ENCODE measurements at places on chromosomes 3 and 15.

GRCh38 chr3:46131884-46132450 is 76.1 kb downstream of the CCR1 start:
- no peak for DNase-seq

DNA sequence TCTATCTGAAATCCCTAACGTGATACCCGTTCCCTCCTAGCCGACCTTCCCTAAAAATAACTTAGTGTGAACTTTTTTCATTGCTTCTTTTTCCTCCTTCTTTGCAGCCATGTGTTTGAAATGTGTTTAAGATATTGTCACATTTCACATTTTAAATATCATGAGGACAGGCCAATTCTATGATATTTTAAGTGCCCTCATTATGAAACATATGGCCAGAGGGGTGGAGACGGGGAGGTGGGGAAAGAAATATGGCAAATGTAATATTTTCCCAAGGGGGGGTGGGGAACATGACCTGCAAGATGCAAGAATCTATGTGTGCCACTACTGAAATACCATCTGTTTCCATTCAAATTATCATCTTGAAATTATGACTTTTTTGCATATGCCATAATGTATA is 1039.2 kb downstream of the AGBL1 start:
- DNase-seq = no peak

GRCh38 chr3:132241776-132242514 is 75.3 kb upstream of the ACP3 start:
- no peak for DNase-seq

- DNase-seq = peak; percentile 8
Measured at GRCh38 chr3:69309814-69310213, 76.1 kb downstream of the FRMD4B start.

GRCh38 chr15:80160570-80161156 is 7.9 kb downstream of the FAH start:
- no peak for DNase-seq

DNA sequence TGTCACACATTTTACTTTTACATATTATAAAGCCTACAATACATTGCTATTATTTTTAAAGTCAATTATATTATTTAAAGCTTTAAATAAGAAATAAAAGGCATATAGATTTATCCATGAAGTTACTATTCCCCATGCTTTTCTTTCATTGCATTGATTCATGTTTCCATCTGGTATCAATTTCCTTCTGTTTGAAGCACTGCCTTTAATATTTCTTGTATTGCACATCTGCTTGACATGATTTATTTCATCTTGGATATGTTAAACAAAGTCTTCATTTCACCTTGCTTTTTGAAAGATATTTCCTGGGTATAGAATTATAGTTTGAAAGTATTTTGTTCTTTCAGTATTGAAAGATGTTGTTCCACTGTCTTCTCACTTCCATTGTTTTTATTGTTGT is 174.3 kb upstream of the MBNL1 start:
- no peak for DNase-seq

GRCh38 chr15:101445562-101446517 is 43.7 kb downstream of the PCSK6 start:
- DNase-seq = no peak

DNA sequence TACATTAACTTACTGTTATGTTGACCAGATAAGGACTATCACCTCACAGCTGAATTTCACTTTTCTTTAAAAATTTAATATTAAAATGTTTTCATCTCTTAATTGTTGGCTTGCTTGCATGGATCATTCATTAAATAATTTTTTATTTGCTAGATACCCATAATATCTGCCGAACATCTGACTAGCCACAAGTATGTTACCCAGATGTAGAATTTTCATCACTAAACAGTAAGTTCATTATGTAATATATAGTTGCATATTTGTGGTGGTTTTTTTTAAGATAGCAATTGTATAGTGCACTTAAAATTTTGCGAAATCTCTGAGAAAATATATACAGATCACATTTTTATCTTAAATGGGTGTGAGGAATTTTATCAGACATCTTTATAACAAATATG is 190.4 kb downstream of the MBNL1 start:
- no peak for DNase-seq

GRCh38 chr3:174016186-174016585 is 618.6 kb downstream of the NLGN1 start:
- no peak for DNase-seq

DNA sequence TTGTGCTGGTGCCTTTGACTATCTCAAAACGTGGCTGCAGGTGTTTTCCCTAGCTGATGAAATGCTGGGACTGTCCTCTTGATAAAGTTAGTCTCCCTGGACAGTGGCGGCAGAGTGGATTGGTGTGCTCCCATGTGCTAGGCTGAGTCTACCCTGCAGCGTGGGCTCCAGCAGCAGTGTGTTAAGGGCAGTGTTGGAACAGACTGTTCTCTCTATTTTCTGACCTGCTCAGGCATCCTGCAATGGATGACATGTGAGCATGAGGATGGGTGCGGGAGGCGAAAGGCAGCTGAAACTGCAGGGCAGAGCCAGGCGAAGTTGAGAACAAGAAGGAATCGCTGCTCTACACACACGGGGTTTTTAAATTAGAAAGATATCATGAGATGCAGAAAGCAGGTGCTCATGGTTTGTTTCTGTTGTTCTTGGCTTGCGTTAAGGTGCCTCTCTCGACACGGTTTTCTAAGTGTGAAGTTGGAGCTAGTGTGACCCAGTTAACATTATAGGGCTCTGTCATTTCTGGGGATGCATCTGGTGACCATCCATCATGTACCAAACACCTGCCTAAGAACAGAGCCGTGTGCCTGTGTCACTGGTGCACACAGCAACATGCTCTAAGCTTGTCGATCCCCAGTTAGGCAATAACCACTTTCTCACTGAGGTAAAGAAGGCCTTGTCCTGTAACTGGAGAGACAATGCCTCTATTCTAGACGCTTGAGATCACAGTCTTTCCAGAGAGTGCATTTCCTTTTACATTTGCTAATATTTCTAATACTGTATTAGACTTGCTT is 44.3 kb downstream of the SLCO3A1 start:
- DNase-seq = no peak

DNA sequence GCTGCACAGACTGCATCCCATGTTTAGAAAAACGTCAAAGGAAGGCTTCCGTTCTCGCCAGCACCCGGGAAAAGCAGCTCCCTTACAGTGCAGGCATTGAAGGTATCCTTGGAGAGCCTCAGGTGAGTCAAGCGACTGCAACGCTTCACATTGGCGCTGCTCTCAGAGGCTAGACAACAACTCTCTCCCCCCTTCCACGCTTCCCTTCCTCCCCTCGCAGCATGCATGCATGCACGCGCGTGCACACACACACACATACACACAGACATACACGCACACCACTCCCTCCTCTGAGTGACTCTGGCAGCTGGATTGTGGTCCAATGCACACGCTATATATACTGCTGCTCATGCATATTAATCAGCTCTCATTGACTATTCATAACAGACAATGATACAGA is 191.1 kb downstream of the PDZRN3 start:
- DNase-seq = no peak

GRCh38 chr15:27722102-27722501 is 377.0 kb downstream of the OCA2 start:
- no peak for DNase-seq
